NCI-H526 treated with DMSO at 0.1 percent for 48 hours (cell line): ENCODE measurements at places on chromosomes 13 and 19.

DNA sequence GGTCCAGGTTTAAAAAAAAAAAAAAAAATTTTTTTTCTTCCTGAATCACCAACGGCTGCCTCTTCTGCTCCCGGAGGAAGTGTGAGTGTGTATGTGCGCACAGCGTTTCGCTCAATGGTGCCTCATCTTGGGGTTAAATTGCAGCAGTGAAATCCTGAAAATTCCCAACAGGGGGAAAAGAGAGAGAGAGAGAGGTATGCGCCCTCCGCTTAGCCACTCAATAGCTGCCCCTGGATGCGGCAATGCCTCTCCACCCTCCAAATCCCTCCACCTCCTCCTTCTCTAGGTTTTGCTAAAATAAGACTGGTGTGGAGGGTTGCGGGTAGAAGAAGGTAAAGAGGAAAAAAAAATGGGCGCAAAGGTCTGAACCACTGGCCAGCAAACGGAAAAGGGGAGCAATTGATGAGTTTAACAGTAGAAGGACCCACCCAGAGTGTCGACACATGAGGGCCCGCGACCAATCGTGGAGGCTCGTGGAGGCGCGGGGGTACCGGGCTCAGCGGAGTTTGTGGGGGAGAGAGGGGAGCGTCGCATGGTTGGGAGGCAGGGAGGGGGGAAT lies 853 bp upstream of the CACNA1A start:
- DNase-seq = no peak

- DNase-seq = no peak
These were observed 2.5 kb downstream of the NAPA start for GRCh38 chr19:47512183-47512947.

GRCh38 chr19:44626048-44626624 lies 12.8 kb downstream of the IGSF23 start:
- DNase-seq = no peak

DNA sequence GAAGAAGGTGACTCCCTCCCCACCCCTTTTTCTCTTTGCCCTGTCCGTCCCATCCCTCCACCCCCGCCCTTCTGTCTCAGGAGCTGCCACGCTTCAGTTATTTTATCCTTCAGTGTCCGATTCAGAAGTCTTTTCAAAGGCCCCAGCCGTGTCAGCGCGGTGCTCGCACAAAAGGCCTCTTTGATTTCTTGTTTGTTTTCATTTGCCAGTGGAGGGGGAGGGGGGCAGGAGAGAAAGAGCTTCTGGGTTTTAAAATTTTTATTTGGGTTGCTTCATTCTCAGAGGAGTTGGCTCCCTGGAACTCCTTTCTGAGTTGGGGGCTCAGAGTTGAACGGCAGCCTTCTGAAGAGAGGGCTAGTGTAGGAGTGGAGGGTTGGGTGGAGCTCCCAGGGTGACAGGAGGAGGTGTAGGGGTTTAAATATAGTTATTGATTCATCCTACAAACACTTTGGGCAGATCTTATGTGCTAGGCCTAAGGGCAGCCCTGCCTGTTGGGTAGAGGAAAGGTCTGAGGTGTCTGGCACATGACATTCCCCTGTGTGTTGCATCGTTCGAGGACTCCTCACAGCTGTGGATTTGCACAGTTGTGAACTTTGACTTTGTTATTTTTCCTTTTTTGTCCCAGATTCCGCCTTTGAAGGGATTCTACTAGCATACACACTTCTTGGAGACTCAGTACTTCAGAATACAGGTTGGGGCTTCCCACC lies 36.8 kb downstream of the NFIX start:
- DNase-seq = peak; percentile 33

DNA sequence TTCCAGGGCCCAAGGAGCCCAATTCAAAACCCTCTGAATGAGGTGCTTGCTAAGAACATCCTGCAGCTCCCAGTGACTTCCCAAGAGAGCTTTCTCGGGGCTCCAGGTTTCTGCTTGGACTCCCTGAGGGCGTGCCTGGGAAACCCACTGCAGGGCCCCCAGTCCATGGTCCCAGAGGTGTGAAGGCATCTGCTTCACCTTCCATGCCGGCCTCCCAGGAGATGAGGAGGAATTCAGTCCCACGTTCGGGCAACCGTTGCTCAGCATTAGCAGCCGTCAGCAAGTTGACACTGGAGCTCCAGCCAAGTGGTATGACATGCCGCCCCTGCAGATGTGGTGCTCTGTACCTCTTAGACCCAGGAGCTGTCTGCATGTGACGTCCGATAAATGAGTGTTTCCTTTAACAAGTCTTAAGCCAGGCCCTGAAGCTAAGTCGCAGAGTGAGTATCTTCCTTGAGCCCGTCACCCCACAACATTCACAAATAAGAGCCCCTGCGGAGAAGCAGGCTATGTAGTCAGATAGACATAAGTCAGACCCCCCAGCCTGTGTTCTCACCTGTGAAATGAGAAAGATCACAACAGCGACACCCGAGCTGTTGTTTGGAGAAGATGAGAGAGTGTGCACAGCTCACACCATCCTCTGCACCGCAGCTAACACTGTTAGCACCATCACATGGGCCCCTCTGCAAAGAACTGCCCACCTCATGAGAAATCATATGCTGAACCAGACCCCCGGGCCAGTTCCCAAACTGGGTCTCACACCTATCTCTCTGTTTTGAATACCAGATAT lies 150.3 kb downstream of the KATNAL1 start:
- DNase-seq = no peak

GRCh38 chr19:38213911-38214625 lies 10.0 kb downstream of the DPF1 start:
- DNase-seq = no peak

GRCh38 chr13:24036115-24036514 lies 124.4 kb upstream of the SPATA13 start:
- DNase-seq = no peak

- no peak for DNase-seq
These were observed 6.4 kb downstream of the GRTP1 start for GRCh38 chr13:113357529-113357928.

DNA sequence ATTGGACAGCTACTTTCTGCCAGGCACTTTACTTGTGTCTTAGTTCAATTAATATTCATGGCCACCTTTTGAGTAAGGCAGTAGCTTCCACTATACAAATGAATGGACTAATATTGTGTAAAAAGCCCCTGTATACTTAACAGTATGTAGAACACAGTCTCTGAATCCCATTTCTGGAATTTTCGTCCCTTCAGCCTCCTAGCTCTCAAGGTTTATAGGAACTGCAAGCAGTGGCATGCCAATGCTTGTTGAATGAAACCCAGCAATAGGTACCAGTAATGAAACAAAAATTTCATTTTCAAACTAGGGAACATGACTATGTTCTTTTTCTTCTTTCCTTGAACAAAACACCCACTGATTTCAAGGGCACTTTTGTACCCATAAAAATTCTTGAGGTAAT lies 361.6 kb downstream of the TDRD3 start:
- DNase-seq = no peak

GRCh38 chr13:26128676-26129075 lies 76.9 kb upstream of the SHISA2 start:
- no peak for DNase-seq

DNA sequence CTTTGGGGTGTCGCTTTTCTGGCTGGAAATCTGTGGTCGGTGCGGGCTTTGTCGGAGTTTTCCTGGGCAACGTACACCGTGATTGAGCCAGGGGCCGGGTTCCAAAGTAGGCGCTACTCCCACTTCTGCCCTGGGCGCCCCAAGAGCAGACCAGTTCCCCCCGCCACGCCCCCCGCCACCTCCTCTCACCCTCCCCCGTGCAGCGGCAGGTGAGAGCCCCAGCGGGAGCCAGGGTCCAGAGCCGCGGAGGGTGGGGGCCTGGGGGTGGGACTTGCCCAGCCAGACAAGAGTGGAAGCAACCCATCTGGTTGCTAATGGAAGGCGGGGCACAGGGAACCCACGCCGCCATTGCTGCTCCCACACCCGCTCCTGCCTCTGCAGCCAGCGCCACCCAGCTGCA lies 2195.9 kb downstream of the PCDH9 start:
- no peak for DNase-seq

DNA sequence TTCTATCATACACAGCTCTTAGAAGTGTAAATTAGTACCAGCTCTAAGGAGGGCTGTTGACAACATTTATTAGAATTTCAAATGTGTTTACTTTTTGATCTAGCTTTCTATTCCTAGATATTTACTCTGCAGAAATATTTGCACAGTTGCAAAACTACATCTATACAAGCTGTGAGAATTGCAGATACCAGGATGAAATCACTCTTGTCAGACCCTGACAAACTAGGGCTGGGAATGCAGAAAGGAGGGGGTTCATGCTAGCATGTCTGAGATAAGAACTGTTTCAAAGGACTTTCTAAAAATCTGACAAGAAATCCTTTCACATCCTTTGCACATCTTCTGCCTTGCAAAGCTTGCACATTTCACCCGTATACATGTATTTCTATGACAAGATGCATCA lies 11.8 kb upstream of the PABPC3 start:
- no peak for DNase-seq

DNA sequence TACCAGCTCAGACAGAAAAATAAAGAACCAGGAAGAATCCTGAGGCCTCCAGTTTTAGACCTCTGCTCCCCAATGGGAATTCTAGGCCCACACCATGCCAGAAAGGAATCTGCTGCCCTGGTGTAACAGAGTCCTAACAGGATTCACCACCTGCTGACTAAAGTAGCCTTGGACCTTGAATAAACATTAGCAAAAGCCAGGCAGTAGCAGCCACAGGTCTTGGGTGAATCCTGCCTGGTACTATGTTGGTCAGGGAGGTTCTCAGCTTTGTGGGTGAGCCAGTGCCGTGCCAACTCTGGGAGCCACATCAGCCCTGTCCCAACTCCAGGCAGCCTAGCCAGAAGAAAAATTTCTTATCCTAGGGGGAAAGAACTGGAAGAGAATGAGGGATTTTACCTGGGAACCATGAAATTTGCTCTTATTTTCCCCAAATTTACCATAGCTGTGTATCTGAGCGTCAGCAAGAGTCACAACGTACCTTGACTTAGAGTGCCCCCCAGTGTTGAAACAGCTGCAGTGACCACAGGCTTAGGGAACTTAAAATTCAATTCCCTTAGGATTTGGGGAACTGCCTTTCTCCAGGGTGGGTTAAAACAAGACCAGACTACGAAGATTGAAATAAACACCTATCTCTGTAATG lies 1895.6 kb upstream of the PRR20A start:
- peak; percentile 13 for DNase-seq

DNA sequence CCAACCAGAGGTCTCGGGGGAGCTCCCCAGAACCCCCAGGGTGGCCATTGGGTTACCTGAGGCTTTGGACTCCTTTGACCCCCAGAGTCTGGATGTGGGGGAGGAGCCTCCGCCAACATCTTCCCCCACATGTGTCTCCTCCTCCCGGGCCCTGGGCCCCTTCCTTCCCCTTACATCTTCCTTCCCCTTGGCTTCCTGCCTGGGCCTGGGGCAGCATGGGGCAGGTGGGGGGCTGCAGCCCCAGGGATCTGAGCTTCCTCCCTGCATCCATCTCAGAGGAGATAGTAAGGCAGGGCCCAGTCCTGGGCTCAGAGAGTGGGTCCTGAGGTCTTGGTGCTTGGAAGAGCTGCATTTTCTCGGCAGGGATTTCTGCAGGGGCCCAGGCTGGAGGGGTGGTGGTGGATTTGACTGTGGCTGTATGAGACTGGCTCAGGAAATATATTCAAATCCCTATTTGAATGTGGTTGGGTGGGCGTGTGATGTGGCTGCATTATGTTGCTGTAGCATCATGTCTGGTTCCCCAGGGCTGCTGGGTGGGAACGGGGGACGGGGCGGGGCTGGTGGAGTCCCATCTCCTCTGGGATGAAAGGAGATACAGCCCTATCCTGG lies 919 bp downstream of the VAV1 start:
- DNase-seq = peak; percentile 69

DNA sequence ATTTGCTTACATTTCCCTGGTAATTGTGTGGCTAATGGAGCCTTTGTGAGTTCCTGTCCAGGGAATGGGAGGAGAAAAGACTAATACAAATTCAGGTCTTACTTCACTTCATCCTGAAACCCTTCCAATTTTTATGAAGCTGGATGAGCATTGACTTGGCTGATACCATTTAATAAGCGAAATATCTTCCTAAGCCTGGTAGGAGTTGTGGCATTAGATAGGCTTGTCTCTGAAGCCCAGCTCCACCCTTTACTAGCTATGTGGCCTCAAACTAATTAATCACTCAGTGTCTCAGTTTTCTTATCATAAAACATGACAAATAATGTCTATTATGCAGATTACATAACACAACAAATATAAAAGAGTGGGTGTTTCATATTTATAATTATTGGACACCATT lies 106.3 kb downstream of the FGF9 start:
- no peak for DNase-seq

- DNase-seq = no peak
These were observed 30.6 kb downstream of the NLRP13 start for GRCh38 chr19:55901369-55902079.

GRCh38 chr13:35448465-35448864 lies 28.0 kb downstream of the MAB21L1 start:
- DNase-seq = no peak

GRCh38 chr13:20525601-20526544 lies at the start of gene CRYL1:
TSS of gene CRYL1 (minus strand) at chr13:20525857. CDS start at chr13:20525794, 63 bp downstream.
- peak; percentile 81 for DNase-seq

GRCh38 chr19:29777781-29778309 lies 33.9 kb upstream of the CCNE1 start:
- no peak for DNase-seq

- DNase-seq = no peak
These were observed 1.5 kb downstream of the MEGF8 start for GRCh38 chr19:42326969-42327368.

- no peak for DNase-seq
These were observed 16.2 kb upstream of the MIR17HG start for GRCh38 chr13:91331047-91331915.

DNA sequence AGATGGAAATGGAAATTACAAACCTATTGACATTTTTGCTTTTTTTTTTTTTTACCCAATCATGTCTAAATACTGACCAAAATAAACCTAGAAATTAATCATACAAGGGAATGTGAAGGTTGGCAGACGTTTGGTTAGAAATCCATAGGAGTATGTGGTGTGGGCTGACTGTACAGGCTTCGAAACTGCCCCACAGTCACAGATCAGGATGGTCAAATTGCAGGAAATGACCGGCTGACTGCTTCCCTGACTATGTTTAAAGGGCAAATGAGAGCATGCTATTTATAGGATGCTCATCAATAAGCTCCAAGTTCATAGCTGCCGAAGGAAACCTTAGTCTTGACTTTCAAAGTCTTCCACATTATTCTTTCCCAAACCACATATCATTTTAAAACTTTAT lies 118.4 kb downstream of the COG6 start:
- no peak for DNase-seq

GRCh38 chr13:75512253-75512652 lies 25.4 kb downstream of the COMMD6 start:
- no peak for DNase-seq

DNA sequence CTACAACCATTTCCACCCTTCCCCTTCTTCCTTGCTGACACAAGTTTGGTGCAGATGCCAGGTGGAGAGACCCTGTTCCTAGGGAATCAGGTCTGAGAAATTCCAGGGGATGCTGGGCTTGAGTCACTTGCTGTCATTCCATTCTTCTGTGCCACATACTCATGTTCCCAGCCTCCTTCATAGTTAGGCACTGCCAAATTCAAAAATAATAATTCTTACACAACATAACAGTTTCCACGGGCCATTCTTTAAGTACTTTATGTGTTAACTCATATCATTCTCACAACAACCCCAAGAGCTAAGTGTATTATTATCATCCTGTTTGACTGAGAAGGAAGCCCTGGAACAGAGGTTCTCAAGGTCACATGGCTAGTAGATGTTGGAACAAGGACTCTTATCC lies 27.1 kb upstream of the POMP start:
- no peak for DNase-seq
